ENCODE measurements at places on chromosomes 3 and 15. TPM values are rescaled to one million over a fixed set of nuclear protein-coding genes. Genes with fewer than 3 reads are reported as not detected.

The ARHGEF3 gene
- polyA plus RNA-seq = 23.9 TPM

DNA sequence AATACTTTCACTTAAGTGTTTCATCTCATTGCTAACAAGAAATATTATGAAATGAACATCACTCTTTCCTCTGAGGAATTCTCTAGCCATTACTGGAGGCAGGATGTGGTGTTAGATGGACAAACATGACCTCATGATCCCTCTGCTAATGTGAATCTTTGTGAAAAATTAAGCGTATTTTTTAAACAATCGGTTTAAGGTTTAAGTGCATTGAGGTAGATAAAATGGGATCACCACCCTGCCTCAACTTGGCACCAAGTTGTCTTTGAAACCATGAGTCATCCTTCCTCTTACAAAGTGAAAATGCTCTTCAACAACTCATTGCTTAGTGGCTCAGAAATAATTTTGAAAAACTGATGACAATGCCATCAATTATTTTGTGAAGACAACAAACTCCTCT, 76.0 kb upstream of the DCBLD2 start:
- DNase-seq = no peak

- DNase-seq = no peak
Observed at GRCh38 chr3:196141052-196141865, 59.4 kb upstream of the TFRC start.

DNA sequence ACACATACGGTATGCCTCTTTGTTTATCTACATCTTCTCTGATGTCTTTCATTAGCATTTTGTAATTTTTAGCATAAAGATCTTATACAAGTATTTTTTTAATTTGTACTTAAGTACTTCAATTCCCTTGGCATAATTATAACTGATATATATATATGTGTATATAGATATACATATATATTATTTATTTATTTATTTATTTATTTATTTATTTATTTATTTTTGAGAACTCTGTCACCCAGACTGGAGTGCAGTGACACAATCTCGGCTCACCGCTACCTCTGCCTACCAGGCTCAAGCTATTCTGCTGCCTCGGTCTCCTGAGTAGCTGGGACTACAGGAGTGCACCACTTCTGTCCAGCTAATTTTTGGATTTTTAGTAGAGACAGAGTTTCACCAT, 382.7 kb downstream of the EPHA3 start:
- no peak for DNase-seq

DNA sequence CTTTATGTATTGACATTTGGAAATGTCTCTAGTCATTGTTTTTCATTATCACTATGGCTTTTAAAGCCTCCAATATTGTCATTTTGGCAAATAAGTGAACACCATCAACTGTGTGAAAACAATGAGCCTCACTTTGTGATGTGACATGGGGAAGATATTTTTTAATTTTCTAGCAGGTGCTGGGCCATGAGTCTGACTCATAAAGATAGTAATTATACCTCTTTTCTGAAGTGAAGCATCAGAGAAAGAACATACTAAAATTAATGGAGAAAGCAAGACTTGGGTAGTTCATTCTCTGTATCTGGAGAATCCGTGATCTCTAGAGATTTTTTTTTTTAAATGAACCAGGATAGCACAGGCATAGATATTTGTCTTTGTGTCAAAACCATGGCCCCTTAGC, 100.8 kb downstream of the CCNL1 start:
- no peak for DNase-seq

The MAPKAPK3 gene
- polyA plus RNA-seq = 15.8 TPM

The THSD4 gene
- 13.7 TPM for polyA plus RNA-seq

The KPNA1 gene
- polyA plus RNA-seq = 61.8 TPM

The SLC25A38 gene
- polyA plus RNA-seq = 70.5 TPM

DNA sequence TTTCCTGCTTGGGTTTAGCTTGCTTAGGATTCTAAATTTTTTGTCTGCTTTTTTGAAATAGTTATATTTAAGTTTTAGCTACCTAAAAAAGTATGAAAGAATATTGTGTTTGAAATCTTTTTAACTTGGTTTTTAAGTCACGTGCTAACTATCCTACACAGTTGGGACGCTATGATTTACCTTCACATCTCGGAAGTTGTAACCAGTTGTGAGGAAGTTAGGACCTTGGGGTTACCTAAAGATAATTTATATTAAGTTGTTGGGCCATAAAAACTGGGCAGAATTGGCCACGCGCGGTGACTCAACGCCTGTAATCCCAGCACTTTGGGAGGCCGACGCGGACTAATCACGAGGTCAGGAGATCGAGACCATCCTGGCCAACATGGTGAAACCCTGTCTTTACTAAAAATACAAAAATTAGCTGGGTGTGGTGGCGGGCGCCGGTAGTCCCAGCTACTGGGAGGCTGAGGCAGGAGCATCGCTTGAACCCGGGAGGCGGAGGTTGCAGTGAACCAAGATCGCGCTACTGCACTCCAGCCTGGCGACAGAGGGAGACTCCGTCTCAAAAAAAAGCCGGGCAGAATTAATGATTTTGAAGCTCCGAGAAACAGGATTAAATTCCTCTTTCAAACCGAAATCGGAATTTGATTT, 1.0 kb downstream of the ZFAND6 start:
- no peak for DNase-seq

DNA sequence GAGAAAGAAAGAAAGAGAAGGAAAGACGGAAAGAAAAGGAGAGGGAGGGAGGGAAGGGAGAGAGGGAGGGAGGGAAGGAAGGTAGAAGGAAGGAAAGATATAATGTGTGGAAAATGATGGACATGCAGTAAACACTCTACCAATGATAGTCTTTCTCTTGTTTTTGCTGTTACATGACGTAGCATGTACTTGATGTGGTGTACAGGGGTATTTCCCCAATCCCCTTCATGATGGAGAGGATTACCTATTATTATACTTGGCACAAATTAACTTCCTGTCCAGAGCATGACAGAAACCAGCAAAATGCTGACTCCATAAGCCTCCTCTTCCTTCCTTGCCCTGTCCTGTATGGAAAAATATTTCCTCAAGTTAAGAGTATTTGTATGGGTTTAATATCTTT, 124.4 kb downstream of the B3GALNT1 start:
- DNase-seq = no peak

The SH3GL3 gene
- 0.41 TPM for polyA plus RNA-seq

The ISLR2 gene
- polyA plus RNA-seq = 0.27 TPM

DNA sequence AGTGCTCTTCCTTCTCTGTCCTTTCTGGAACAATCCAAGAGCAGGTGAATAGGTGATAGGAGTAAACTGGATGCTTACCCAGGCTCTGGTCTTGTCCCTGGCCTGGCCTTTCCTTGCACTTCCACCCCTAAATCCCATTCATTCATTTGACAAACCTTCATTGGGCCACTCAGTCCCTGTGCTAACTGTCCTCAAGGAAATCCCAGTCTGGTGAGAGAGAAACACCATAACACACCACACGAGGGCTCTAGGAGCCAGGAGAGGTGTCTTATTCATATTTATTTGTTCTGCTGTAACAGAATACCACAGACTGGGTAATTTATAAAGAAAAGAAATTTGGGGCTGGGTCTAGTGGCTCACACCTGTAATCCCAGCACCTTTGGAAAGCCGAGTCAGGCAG, 22.8 kb downstream of the EFCC1 start:
- no peak for DNase-seq

GRCh38 chr3:100195375-100195774, 65.4 kb upstream of the TBC1D23 start:
- DNase-seq = no peak

- DNase-seq = no peak
Observed at GRCh38 chr15:94031072-94031471, 200.3 kb upstream of the MCTP2 start.

- DNase-seq = no peak
Observed at GRCh38 chr3:43296565-43296964, 10.2 kb downstream of the SNRK start.

DNA sequence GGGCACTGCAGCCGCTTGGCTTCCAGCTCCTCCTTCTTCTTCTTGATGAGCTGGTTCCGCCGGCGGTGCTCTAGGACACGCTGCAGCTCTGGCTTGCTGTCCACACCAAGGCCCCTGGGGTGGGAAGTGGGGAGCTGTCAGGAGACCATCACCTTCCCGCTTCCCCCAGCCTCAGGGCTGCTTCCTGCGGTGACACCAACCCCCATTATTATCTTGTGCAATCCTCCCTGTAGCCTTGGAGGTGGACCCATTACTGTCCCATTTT, 10.0 kb downstream of the FAM107A start:
- no peak for DNase-seq

The STRIT1 gene
- polyA plus RNA-seq = not detected

- no peak for DNase-seq
Observed at GRCh38 chr15:85498471-85498870, 118.1 kb downstream of the AKAP13 start.

The CRYGS gene
- polyA plus RNA-seq = 1.6 TPM

The IQCF5 gene
- polyA plus RNA-seq = not detected

GRCh38 chr3:152499791-152500385, 231.2 kb downstream of the MBNL1 start:
- DNase-seq = no peak

DNA sequence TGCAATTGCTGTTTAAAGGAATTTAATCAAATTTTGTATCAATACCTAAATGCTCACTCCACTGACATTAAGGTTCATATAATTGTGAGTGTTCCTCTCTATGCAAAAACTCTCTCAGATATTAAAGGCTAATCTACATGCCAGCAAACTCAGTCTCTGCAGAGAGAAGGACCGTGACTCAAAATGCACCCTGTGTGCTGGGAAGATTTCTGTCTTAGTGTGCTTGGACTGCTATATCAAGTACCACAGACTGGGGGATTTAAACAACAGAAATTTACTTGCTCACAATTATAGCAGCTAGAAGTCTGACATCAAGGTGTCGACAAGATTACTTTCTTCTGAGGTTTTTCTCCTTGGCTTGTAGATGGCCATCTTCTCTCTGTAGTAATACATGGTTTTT, 18.6 kb upstream of the PFN2 start:
- DNase-seq = no peak

GRCh38 chr15:73482166-73482565, 39.2 kb downstream of the REC114 start:
- DNase-seq = no peak

- DNase-seq = no peak
Observed at GRCh38 chr3:57872606-57873005, 116.5 kb downstream of the SLMAP start.

- DNase-seq = no peak
Observed at GRCh38 chr3:50365842-50366220, 6.5 kb upstream of the TMEM115 start.

GRCh38 chr3:141387516-141387915, 19.2 kb downstream of the ZBTB38 start:
- no peak for DNase-seq

The ANKRD63 gene
- not detected for polyA plus RNA-seq

The POLQ gene
- 0.08 TPM for polyA plus RNA-seq

- DNase-seq = no peak
Observed at GRCh38 chr15:86706813-86707212, 627.1 kb downstream of the AGBL1 start.

The CASR gene
- polyA plus RNA-seq = 0.67 TPM

The RIOX2 gene
- 10.3 TPM for polyA plus RNA-seq

The GRM7 gene
- 0.28 TPM for polyA plus RNA-seq

The ADGRG7 gene
- not detected for polyA plus RNA-seq

The P2RY1 gene
- 5.3 TPM for polyA plus RNA-seq

The KCNAB1 gene
- polyA plus RNA-seq = 3.5 TPM

DNA sequence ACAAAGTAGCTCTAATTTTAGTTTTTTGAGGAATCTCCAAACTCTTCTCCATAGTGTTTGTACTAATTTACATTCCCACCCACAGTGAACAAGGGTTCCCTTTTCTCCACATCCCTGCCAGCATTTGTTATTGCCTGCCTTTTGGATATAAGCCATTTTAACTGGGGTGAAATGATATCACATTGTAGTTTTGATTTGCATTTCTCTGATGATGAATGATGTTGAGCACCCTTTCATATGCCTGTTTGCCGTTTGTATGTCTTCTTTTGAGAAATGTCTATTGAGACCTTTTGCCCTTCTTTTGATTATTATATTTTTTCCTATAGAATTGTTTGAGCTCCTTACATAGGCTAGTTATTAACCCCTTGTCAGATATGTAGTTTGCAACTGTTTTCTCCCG, 239.9 kb upstream of the TPM1 start:
- DNase-seq = no peak

DNA sequence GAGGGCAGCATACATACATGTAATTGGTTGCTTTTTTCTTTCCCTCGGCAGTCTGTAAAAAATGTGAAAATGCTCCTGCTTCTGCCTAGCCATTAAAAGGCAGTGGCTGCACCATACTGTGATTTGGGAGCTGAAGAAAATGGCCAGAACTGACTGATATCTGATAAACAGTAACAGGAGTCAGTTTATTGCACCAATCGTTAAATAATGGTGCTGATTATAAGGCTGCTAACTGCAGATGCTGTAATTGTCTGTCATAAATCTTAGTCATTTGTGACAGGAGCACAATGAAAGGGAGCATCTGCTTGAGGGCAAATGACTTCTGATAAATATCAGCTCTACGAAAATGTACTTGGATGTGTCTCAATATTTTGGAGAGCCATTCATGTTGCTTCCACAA, 263.1 kb upstream of the DNAJC19 start:
- DNase-seq = no peak

- DNase-seq = no peak
Observed at GRCh38 chr3:51396401-51396800, 5.3 kb downstream of the RBM15B start.

- DNase-seq = no peak
Observed at GRCh38 chr15:97963779-97964178, 3.3 kb downstream of the ARRDC4 start.

GRCh38 chr15:31255732-31256377, 70.8 kb upstream of the KLF13 start:
- no peak for DNase-seq

GRCh38 chr15:69141833-69142232, 18.6 kb upstream of the GLCE start:
- DNase-seq = no peak

The PLOD2 gene
- polyA plus RNA-seq = 29.6 TPM

- DNase-seq = peak; percentile 90
Observed at GRCh38 chr15:73972984-73973682, 19.0 kb downstream of the STOML1 start.

GRCh38 chr3:174110761-174111160, 713.2 kb downstream of the NLGN1 start:
- no peak for DNase-seq

GRCh38 chr15:73569361-73569760, 63.8 kb downstream of the NPTN start:
- no peak for DNase-seq

The LZTFL1 gene
- polyA plus RNA-seq = 12.3 TPM

DNA sequence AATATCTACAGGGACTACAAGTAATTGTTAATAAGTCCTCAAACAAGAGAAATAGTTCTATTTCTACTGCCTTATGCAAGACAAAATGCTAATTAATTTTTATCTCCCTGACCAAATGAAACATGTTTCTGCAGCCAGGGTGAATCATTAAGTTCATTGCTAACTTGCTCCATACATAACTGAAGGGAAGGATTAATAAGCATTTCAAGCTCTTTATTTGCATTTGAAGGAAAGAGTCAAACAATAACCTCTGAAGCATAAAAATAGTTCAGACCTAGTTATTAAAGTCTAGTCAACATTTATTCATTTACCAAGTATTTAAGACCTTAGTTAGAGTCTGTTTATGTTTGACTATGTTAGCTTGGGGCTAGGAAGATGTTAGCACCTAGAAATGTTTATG, 120.0 kb downstream of the ATP1B3 start:
- DNase-seq = no peak

- no peak for DNase-seq
Observed at GRCh38 chr3:11601446-11602238, 42.1 kb downstream of the VGLL4 start.

Measured in ovary (tissue), 10 donors.